DMS79 (cell line): ENCODE measurements at places on chromosomes 11 and 22.

- no peak for DNase-seq
Observed at GRCh38 chr11:100810666-100811065, 123.6 kb downstream of the ARHGAP42 start.

GRCh38 chr22:22578702-22579424 is 19.8 kb upstream of the PRAME start:
- no peak for DNase-seq

GRCh38 chr11:104899226-104899625 is 966 bp upstream of the CASP12 start:
- DNase-seq: no peak

GRCh38 chr22:33842421-33843094 is 77.7 kb downstream of the LARGE1 start:
- peak; percentile 13 for DNase-seq

- no peak for DNase-seq
Observed at GRCh38 chr11:95565724-95566141, 223.8 kb downstream of the FAM76B start.
